ENCODE measurements at places on chromosomes 12 and 14. TPM values are rescaled to one million over a fixed set of nuclear protein-coding genes. Genes with fewer than 3 reads are reported as not detected.

DNA sequence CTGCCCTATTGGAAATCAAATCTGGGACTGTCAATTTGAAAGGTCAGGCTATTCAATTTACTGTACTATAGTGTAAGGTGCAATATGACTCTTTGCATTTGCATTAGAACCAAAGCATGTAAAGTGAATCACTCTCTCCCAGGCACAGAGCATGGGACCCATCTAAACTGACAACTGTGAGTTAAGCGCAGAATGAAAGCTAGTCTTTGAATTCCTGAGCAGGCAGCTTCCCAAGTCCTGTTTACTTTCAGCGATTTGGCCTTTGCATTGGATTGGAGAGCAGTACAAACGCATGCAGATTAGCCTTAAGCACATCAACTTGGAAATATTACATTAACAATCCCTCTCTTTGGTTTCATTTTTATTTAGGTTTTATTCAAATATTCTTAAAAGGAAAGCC lies 74.6 kb downstream of the RERG start:
- peak overlapping the region; percentile 31 for H3K27ac ChIP-seq
- H3K36me3 ChIP-seq: no peaks in the 10 kb centered on the region
- no peak overlapping the region for H3K4me3 ChIP-seq
- peaks cover 18% of the 10 kb centered on the region for H3K4me1 ChIP-seq

DNA sequence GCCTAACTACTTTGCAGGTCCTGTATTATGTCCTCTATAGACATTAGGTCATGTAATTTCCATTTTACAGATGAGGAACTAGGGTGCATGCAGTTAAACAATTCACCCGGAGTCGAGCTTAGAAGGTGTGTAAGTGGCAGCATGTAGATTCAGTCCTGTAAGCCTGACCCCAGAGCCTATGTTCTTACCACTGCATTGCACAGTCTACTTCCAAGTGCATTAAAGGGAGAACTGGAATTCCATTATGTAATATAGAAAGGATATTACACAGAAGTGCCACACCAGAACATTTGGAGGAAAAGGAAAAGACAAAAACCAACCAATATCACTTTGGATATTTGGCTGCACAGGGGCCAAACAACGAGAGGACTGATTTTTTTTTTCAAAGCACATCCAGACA lies 1.2 kb downstream of the GLT8D2 start:
- peaks cover 34% of the 10 kb centered on the region for H3K27me3 ChIP-seq
- no peak for DNase-seq
- H3K36me3 ChIP-seq: peaks cover 2% of the 10 kb centered on the region
- H3K27ac ChIP-seq: peak overlapping the region; percentile 86

- no peaks in the 10 kb centered on the region for H3K36me3 ChIP-seq
- peaks cover 69% of the 10 kb centered on the region for H3K4me1 ChIP-seq
- no peak for DNase-seq
- H3K4me3 ChIP-seq: peak overlapping the region; percentile 80
- no peaks in the 10 kb centered on the region for H3K27me3 ChIP-seq
These were observed 3.1 kb downstream of the HDAC7 start for GRCh38 chr12:47816403-47817271.

DNA sequence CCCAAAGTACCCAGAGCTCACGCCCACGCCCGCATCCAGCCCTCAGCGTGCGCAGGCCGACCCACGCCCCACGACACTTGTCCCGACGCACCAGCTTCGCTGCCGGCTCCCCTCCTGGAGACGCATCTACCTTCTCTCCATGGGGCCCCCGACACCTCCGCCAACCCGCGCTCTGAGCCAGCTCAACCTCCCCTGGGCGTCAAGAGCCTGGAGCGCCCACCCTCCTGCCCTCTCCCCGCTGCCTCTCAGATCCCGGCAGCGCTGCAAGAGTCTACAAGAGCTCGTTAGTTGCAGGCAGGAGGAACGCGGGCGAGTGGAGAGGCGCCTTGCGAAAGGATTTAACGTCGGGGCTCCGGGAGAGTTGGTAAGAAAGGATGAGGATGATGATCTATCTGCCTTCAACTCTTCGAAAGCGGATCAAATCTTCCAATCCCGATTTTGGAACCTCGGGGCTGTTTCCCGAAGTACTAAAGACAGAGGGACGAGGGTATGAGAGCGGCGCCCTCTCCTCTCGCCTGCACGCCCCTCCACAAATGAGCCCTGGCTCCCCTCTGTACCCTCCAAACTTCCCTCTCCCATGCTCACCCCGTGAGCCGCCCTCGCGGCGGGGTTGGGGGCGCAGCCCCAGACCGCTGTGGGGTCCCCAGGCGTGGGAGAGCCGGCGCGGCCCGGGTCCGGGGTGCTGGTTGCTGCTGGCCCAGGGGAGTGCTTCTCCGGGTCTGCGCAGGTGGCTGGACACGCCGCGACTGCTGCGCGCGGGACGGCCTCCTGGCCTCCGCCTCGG lies 979 bp downstream of the LTBP2 start:
- peak overlapping the region; percentile 55 for H3K4me3 ChIP-seq
- no peak overlapping the region for H3K27ac ChIP-seq
- DNase-seq: no peak
- H3K4me1 ChIP-seq: no peaks in the 10 kb centered on the region

GRCh38 chr12:76766161-76766560 lies 2.2 kb downstream of the ZDHHC17 start:
- no peak for DNase-seq
- no peaks in the 10 kb centered on the region for H3K36me3 ChIP-seq
- peak overlapping the region; percentile 30 for H3K4me3 ChIP-seq
- no peak overlapping the region for H3K27ac ChIP-seq

DNA sequence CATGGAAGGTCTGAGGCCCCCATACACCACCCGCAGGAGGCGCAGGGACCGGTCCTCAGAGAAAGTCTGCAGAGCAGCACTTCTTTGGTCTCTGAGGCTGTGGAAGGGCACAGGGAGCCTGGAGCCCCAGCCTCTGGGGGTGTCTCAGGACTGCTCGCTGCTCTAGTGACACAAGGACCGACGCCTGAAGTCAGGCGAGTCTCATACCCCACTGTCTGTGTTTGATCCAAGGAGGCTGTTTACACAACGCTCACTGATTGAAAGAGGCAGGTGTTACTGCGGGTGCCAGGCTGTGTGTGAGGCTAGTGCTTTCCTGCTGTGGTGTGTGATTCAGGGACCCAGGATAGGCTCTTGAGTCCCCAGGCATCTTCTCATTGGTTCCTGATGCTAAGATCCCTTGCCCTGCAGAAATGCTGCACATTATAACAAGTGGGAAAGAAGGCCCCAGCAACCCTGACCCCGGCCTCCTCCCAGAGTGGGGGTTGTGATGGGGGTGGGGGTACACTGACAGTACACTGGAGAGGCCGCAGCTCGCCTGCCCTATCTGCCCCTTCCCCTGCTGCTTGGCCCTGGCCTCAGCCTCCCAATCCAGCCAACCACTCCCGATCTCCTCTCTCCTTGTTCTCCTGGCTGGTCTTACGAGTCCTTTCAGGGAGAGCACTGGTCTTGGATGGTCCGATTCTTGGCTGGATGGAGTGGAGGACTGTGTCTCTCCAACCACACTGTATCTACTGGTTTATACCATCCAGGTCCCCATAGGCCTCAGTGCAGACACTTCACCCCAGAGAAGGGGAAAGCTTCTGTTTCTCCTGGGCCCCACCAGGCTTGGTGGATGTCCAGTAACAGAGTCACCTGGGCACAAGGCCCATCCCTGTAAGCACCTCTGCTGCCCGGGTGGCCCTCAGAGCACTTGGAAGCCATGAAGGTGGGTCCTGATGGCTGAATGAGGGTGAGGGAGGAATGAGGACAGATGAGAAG lies 6.6 kb downstream of the CACNA2D4 start:
- DNase-seq: no peak
- no peak overlapping the region for H3K4me3 ChIP-seq
- no peaks in the 10 kb centered on the region for H3K36me3 ChIP-seq
- no peak overlapping the region for H3K27ac ChIP-seq
- no peaks in the 10 kb centered on the region for H3K27me3 ChIP-seq
- peaks cover 5% of the 10 kb centered on the region for H3K4me1 ChIP-seq

DNA sequence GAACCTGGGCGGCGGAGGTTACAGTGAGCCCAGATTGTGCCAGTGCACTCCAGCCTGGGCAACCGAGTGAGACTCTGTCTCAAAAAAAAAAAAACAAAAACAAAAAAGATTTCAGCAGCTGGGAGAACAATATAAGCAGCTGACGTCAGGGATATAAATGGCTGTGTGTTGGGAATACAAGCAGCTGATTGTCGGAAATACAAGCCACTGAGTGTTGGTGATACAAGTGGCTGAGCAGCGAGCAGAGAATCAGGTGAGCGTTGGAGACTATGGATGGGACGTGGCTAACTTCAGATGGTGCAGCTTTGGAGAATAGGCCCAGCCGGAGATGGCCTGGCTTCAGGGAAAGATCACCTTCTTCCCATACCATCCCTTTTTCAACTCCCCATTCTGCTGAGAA lies 32.0 kb downstream of the PSEN1 start:
- DNase-seq: no peak
- no peaks in the 10 kb centered on the region for H3K4me1 ChIP-seq
- H3K27me3 ChIP-seq: no peaks in the 10 kb centered on the region
- peaks cover 32% of the 10 kb centered on the region for H3K36me3 ChIP-seq

GRCh38 chr12:67877727-67878126 lies 111.5 kb upstream of the IFNG-AS1 start:
- peaks cover 2% of the 10 kb centered on the region for H3K27me3 ChIP-seq
- H3K27ac ChIP-seq: no peak overlapping the region
- no peaks in the 10 kb centered on the region for H3K36me3 ChIP-seq
- no peak overlapping the region for H3K4me3 ChIP-seq
- peaks cover 11% of the 10 kb centered on the region for H3K4me1 ChIP-seq
- no peak for DNase-seq

DNA sequence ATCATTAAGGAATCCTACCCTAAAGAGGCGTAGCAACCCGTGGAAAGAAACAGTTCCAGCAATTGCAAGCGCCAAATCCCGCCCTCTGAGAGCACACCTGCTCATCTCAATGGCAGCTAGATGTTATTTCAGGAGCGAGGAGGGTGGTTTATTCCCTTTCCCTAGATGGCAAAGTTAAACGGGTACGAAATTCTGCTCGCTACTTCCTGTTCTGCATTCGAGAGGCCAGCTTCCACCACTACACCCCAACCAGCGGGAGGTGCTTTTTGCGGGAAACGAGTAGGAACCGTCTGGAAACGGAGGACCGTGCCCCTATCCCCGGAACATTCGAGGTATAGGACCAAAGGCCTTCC lies 536 bp downstream of the VPS29 start:
- no peaks in the 10 kb centered on the region for H3K27me3 ChIP-seq
- peak overlapping the region; percentile 98 for H3K4me3 ChIP-seq
- peaks cover 31% of the 10 kb centered on the region for H3K4me1 ChIP-seq
- H3K27ac ChIP-seq: peak overlapping the region; percentile 97

DNA sequence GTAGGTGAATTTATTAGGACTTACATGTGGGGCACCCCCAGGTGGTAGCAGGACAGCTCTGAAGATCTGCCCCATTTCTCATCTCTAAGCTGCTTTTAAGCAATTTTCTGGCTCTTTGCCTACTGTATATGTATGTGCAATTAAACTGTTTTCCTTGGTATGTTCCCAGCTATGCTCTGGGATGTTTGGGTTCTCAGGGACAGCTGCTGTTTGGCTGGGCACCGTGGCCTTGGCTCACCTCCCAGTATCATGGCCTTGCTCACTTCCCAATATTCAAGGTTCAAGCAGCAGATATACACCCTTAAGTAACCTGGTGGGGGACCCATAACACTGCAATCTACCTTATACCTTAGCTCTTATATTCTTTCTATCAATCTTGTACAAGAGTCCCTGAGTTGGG lies 53.7 kb upstream of the KITLG start:
- no peak overlapping the region for H3K27ac ChIP-seq
- H3K27me3 ChIP-seq: peaks cover 2% of the 10 kb centered on the region
- DNase-seq: no peak

DNA sequence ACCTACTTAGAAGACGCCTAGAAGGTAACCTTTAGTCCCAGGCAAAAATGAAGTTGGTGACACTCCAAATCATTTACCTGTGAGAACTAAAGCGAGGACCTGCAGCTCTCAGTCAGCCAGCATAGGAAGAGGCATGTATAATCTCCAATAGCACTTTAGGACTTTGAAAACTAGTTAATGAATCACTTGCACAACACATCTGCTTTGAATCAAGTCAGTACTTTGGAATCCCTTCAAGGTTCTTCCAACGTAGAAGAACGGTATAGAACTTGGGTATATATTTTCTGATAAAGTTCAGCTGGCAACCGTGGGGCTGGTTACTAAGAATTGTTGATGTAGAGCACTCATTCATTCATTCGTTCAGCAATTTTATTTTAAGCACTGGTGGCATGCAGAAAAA lies 251.9 kb downstream of the TMEM132D start:
- H3K36me3 ChIP-seq: no peaks in the 10 kb centered on the region
- H3K4me1 ChIP-seq: peaks cover 5% of the 10 kb centered on the region

DNA sequence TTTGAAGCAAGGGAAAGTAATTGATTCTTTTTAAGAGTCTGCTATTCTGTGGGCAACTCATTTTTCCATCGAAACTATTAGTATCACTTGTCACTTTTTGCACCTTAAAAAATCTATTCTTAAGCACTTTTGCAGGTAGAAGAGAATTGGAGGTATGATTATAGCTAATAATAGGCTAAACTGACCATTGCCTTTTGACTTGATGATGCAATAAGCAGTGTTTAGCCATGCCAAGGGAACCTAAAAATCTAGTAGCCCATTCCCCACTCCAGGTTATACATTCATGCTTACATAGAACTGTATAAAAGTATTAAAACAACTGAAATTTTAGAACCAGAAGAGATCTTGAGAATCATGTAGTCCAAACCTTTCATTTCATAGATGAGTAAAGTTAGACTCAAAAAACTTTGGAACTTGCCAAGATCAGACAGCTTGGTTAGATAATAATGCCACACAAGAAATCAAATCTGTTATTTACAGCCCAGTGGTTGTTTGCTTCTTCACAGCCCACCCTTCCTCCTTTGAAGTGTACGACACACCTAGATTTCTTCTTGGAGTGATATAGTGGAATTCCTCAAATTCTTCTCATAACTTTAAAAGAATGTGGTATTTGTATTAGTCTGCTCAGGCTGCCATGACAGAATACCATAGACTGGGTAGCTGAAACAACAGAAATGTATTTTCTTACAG lies 21.7 kb upstream of the GARIN2 start:
- DNase-seq: no peak
- H3K36me3 ChIP-seq: peaks cover 21% of the 10 kb centered on the region
- peaks cover 10% of the 10 kb centered on the region for H3K4me1 ChIP-seq
- peak overlapping the region; percentile 86 for H3K27ac ChIP-seq
- no peak overlapping the region for H3K4me3 ChIP-seq

Gene LMNTD1
- not detected for total RNA-seq

Gene FAIM2
- total RNA-seq: 0.29 TPM

Gene RSRC2
- 131 TPM for total RNA-seq

Gene ABCD2
- total RNA-seq: 0.34 TPM
